ENCODE measurements at places on chromosomes 2 and 18.
A peak's percentile ranks its signal among the peaks of the same experiment; 100 is the strongest.

DNA sequence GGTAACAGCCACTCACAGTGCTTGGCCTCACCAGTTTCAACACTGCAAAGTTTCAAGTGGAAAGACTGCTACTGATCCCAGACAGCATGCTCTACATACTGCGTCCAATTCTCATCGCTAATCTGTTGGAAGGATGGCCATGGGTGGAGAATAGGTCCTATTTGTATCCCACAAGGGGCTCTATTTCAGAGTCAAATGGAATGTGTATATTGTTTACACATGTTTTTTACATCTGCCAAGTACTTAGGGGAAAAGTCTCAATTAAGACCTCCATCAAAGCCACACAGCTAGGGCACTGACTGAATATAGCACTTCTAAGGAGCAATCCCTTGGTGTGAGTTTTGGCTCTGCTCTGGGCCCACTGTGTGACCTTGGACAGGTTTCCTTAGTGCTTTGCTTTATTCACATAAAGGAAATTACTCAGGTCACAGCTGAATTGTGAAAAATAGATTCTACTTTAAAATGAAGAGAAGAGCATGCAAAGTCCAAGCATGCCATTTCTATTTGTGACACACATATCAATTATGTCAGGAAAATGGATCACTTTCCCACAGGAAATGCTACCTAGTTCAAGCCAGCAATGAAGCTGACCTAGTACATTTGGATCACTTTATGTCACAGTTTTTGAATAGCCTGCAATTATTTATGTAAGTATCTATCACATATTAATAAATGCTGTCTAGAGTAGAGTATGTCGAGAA lies 112.9 kb upstream of the STK17B start:
- DNase-seq: no peak

DNA sequence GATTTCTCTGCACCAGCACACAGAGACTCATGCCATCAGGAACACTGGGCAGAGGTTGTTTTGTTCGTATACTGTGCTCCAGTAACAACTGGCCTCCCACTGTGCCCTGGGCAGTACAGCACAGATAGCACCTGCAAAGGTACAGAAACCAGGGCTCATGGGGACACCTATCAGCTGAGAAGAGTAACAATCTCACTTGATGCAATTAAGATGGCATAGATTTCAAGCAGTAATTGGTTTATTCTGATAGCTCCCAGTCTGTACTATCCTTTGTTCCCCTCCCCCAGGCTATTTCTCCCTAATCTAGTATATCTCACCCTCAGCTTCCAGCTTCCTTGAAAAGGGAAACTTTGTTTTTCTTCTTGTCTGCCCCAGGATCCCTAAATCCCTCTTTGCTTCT lies 343.9 kb upstream of the MMADHC start:
- DNase-seq: no peak

- DNase-seq: no peak
These were observed 47.4 kb downstream of the FSIP2 start for GRCh38 chr2:185785851-185786473.

DNA sequence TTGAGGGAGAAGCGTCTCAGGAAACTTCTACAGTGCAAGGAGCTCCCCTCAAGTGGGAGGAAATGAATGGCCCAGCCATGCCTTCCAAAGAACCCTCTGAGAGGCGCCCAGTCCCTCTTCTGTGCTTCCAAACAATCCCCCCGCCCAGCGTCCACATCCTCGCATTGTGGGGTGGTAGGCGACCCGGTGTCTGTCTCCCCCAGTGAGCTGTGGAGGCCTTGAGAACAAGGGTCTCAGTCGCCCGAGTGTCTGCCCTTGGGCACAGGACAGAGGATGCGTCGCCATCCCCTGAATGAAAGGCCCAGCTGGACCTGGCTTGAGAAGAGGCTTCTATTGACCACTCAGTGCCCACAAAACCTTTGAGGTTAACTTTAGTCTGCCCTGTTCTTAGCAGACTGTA lies 29.7 kb downstream of the INPP5D start:
- DNase-seq: no peak

DNA sequence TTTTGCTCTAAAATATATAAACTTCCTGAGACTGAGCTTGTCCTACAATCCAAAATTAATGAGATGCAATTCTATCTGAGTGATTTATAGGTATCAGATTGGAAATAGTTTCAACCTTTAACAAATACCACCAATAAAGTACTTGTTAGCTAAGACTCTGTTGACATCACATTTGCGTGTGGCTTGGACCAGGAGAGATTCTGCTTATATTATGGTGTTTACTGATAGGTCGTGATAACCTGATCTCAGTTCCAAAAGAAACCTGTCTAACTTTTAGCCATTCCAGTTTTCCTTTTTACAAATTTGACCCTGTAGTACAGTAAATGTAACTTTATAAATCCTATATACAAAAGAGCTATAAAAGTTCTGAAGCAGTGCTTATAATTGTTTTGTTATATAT lies 78.4 kb upstream of the ABCA12 start:
- no peak for DNase-seq

DNA sequence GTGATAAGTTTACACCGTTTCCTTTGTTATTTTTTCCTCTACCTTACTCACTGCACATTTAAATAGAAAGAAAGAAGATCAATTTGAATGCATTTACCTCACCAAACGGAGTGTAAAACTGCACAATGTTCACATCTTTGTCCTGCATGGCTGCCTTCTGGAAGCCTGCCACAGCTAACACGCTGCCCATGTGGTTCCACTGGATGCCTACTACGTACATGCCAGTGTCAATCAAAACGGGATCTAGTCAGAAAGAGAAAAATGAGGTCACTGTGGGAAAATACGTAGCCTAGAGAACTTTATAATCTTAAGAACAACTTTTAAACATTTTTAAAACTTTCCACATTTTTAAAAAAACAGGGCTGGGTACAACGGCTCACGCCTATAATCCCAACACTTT lies 16.4 kb downstream of the WDR35 start:
- no peak for DNase-seq

- DNase-seq: no peak
These were observed 16.2 kb upstream of the CLASP1 start for GRCh38 chr2:121665504-121665903.

- no peak for DNase-seq
These were observed 26.8 kb downstream of the ITM2C start for GRCh38 chr2:230891509-230891908.

DNA sequence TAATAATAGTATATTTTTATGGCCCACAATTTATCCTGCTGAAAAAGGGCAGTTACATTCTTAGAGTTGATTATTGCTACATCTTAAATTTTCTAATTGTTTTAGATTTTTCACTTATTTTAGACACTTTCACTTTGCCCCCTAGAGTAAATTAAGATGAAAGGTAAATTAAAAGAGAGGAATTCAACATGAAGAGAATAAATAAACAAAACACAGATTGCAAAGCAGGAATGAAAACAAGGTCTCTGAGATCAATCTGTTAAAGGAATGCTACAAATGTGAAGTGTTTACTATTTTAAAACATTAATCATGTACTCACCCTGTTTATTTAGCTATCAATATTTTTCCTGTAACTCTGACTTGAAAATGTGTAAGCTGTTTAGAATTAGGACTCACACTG lies 113.5 kb upstream of the ETAA1 start:
- no peak for DNase-seq

- peak; percentile 86 for DNase-seq
These were observed 10.1 kb downstream of the CYP26B1 start for GRCh38 chr2:72137498-72138010.

GRCh38 chr2:215052404-215052803 lies 86.0 kb downstream of the ABCA12 start:
- no peak for DNase-seq

DNA sequence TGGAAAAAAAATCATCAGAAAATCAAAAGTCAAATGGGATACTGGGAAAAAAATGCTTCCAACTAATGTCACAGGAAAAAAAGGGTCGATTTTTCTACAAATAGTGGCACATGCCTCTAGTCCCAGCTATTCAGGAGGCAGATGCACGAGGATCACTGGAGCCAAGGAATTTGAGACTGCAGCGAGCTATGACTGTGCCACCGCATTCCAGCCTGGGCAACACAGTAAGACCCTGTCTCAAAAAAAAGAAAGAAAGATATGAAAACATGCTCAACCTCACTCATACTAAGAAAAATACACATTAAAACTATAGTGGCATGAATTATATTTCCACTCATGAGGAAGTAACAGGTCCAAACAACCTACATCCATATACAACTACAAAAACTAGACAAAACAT lies 17.9 kb downstream of the MEMO1 start:
- no peak for DNase-seq

GRCh38 chr2:103656558-103656957 lies 894.7 kb downstream of the TMEM182 start:
- no peak for DNase-seq

GRCh38 chr2:234994438-234995321 lies 42.9 kb downstream of the SH3BP4 start:
- no peak for DNase-seq

- DNase-seq: no peak
These were observed 13.7 kb upstream of the TRAF3IP1 start for GRCh38 chr2:238306672-238306998.

- DNase-seq: no peak
These were observed 72.8 kb downstream of the EDAR start for GRCh38 chr2:108916122-108916795.

DNA sequence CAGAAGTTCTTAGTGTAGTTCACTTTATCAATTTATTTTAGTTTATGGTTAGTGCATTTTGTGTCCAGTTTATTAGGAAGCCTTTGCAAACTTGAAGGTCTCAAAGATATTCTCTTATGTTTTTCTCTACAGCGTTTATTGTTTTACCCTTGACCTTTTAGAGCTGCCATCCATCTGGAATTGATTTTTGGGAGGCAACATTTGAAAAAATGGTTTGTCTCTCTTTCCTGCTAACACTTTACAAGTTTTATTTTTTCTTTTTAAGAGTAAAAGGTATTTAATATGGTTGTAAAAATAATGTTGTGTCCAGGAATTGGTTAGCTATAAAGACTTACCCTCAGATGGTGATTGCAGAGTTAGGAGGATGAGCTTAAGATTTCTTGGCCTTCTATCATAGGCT lies 14.0 kb downstream of the GORASP2 start:
- DNase-seq: no peak

GRCh38 chr18:68263481-68263880 lies 451.4 kb downstream of the TMX3 start:
- DNase-seq: peak; percentile 9
